A549 treated with GW870086 at 1 μM for 4 hours (cell line): ENCODE measurements at places on chromosomes 1 and 21. TPM values are rescaled to one million over a fixed set of nuclear protein-coding genes. Genes with fewer than 3 reads are reported as not detected.

DIO1 gene
- 0.09 to 0.16 TPM in 2 of 5 replicates, not detected in the others for total RNA-seq

REN gene
- total RNA-seq: 0.13 TPM in 1 of 5 replicates, not detected in the others

CLCNKB gene
- total RNA-seq: 0.10 to 0.13 TPM (median 0.10 TPM) in 3 of 5 replicates, not detected in the others

AIM2 gene
- total RNA-seq: not detected in 5 replicates

MYOG gene
- total RNA-seq: not detected in 5 replicates

CA6 gene
- total RNA-seq: not detected in 5 replicates

CRYBG2 gene
- 1.4 to 2.1 TPM (median 1.6 TPM) in 5 replicates for total RNA-seq

KLHDC8A gene
- 0.66 to 1.1 TPM (median 0.79 TPM) in 5 replicates for total RNA-seq

DYRK3 gene
- 8.1 to 10.7 TPM (median 9.7 TPM) in 5 replicates for total RNA-seq

OVAAL gene
- 0.08 to 0.13 TPM (median 0.09 TPM) in 3 of 5 replicates, not detected in the others for total RNA-seq

DDR2 gene
- 0.38 to 0.59 TPM (median 0.46 TPM) in 5 replicates for total RNA-seq

UTS2 gene
- total RNA-seq: not detected in 5 replicates

ASCL5 gene
- 0.09 to 0.23 TPM (median 0.10 TPM) in 4 of 5 replicates, not detected in the other for total RNA-seq

AKNAD1 gene
- 1.1 to 1.5 TPM (median 1.3 TPM) in 5 replicates for total RNA-seq

PLA2G2F gene
- not detected in 5 replicates for total RNA-seq

SGIP1 gene
- total RNA-seq: not detected in 5 replicates

RGL1 gene
- total RNA-seq: 0.68 to 0.81 TPM (median 0.77 TPM) in 5 replicates

KCNJ9 gene
- total RNA-seq: not detected in 5 replicates

LCE1F gene
- total RNA-seq: not detected in 5 replicates
